ENCODE measurements at places on chromosomes 16 and 17.

- DNase-seq = no peak
These were observed 85.2 kb downstream of the ABCC6 start for GRCh38 chr16:16138034-16138635.

- DNase-seq = no peak
These were observed 16.6 kb downstream of the CHD9NB start for GRCh38 chr16:53036066-53036465.

DNA sequence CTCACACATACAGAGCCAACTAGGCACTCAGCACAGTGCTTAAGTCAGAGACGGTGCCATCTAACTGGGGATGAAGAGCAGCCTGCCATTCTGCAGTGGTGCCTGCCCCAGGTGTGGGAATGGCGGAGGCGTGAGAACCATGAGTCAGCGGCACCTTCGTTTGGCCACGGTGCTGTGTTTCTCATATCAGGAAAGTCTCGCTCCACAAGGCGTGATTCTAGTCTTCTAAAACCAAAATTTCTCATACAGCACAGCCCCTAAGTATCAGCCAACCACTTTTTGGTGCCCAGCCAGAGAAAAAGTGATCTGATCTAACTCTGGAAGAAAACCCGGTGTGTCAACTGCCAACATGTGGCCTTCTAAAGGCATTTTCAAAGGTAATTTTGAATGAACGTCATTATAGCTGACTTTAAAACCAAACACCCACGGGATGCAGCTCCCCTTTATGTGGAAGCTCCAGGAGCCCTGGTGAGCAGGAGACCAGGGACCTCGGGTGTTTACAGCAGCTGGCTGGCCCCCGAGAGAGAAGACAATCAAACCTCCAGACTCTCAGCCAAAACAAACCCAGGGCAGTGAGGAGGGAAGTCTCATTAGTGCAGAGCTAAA lies 54.6 kb downstream of the ABCC12 start:
- no peak for DNase-seq

GRCh38 chr16:80198311-80199299 lies 342.2 kb upstream of the DYNLRB2 start:
- no peak for DNase-seq

DNA sequence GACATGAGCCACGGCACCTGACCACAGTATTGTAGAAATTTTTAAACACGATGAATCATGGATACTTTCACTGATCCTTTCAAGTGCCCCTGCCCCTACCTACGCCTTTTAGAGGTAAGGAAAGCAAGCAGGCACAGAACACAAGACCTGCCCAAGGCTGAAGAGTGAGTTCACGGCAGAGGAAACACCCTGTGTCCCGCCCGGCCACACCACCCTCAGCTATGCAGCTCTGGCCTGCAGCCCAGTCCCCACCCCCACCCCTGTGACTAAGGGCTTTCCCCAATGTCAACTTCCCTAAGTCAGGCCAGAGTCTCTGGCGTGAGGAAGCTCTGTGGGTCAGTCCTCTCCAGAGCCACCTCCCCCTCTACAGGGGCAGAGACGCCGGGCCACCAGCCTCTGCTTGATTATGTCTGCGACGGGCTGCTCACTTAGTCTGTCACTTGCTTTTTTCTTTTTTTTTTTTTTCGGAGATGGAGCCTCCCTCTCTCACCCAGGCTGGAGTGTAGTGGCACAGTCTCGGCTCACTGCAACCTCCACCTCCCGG lies 8.4 kb downstream of the SLC16A5 start:
- no peak for DNase-seq

- DNase-seq = peak; percentile 83
These were observed 2.6 kb upstream of the GRIN2C start for GRCh38 chr17:74862108-74862901.

GRCh38 chr16:1654505-1655268 lies 23.4 kb upstream of the JPT2 start:
- no peak for DNase-seq

GRCh38 chr16:27867122-27868110 lies 196.1 kb downstream of the GSG1L start:
- DNase-seq = peak; percentile 35

GRCh38 chr17:57920916-57921703 lies 34.1 kb downstream of the CUEDC1 start:
- DNase-seq = no peak

- no peak for DNase-seq
These were observed 365.2 kb upstream of the MAF start for GRCh38 chr16:79965718-79966117.

DNA sequence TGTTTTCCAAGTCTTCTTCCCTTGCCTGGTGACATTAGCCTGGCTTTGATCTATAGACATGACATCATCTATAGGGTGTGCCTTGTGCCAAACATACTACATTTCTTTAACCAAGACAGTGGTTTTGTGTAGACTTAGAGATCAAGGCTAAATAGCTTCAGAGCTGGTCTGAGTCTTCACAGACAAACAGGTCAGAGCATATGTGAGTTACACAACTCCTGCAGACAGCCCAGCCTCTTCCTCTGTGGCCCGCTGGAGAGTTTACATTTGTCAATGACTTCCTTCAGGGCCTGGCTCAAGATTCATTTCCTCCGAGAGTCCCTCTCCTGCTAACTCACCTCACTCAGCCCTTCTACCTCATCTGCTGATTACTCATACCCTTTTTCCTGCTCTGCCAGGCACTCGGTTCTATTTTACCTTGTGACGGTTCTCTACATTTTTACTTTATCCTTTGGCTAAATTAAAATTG lies 73.1 kb upstream of the TANC2 start:
- no peak for DNase-seq

GRCh38 chr16:57477531-57478202 lies 8.6 kb downstream of the DOK4 start:
- DNase-seq = no peak

DNA sequence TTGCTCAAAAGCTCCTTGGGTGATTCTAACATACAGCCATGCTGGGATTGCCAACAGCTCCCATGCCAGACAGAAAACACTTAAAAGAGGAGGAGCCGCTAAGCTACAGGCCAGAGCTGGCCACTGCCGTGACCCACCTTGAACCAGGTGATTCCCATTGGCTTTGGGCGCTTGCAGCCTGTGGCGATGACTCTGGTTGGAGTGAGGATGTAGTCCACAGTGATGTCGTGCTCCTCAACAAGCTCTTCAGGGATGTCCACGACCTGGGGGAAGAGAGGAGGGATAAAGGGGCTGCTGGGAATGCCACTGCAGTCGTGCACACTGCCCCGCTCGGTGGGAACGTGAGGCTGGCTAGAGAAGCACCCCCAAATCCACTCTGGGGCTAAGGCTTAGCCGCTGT lies 13.5 kb downstream of the MTHFSD start:
- no peak for DNase-seq

DNA sequence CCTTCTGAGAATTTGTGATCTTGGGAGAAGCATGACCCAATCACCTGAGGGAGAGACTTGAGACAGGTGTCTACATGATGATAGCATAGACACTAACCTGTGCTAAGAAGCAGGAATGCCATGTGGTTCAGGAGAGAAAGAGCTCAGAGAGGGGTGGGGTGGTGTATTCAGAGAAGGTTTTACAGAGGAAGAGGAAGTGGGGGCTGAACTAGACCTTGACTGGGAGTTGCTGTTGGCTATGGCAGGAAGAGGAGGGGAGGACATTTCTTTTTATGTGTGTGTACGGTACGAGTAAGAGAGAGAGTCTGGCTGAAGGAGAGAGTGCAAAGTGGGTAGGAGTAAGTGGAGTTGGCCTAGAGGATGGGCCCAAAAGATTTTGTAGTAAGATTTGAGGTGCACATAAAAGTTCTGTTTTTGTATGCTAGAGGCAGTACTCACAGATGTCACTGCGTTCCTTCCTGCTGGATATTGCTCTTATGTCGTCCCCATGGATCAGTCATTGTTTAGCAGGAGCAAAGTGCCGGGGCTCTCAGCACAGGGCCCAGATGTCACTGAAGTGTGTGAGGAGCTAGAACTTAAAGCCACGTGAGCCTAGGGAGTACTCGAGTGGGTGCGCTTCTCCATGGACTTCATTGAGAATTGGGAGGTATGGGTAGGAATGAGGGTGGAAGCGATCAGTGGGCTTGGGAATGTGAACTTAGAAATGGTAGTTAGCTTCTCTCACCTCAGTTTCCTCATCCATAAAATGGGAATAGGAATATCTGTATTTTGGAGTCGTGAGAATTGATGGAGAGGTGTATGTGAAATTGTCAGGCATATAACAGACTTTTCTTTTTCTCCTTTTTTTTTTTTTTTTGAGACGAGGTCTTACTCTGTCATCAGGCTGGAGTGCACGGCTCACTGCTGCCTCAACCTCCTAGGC lies 22.1 kb downstream of the SLC7A6 start:
- no peak for DNase-seq

GRCh38 chr16:85179344-85180046 lies 67.2 kb upstream of the CIBAR2 start:
- no peak for DNase-seq

- DNase-seq = no peak
These were observed 26.6 kb downstream of the RARA start for GRCh38 chr17:40335620-40336019.

GRCh38 chr17:78324391-78325075 lies 35.3 kb downstream of the SOCS3 start:
- DNase-seq = peak; percentile 63

DNA sequence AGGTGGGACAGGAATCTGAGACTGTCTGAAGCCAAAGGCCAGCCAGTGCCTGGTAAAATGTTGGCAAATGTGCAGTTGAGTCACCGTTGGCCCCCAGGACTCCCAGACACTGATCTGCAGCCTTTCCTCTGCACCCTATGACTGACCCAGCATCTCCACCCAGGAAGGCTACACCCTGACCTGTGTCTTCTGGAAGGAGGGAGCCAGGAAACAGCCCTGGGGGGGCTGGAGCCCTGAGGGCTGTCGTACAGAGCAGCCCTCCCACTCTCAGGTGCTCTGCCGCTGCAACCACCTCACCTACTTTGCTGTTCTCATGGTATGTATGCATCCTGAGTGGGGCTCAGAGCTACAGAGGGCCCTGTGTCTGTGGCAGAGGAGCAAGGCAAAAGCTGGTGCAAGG lies 24.0 kb downstream of the ADGRG5 start:
- DNase-seq = no peak

GRCh38 chr16:88510091-88510994 lies 57.3 kb downstream of the ZFPM1 start:
- DNase-seq = no peak

- DNase-seq = no peak
These were observed 123.6 kb downstream of the CMIP start for GRCh38 chr16:81567987-81568748.

GRCh38 chr17:76271669-76272540 lies 6.8 kb downstream of the UBALD2 start:
- no peak for DNase-seq

- DNase-seq = no peak
These were observed 25.6 kb upstream of the CRISPLD2 start for GRCh38 chr16:84794186-84794585.

GRCh38 chr17:82863941-82864712 lies 24.3 kb upstream of the ZNF750 start:
- no peak for DNase-seq

GRCh38 chr16:46920402-46921068 lies 36.4 kb downstream of the GPT2 start:
- no peak for DNase-seq

GRCh38 chr17:39981766-39982375 lies 1.3 kb downstream of the PSMD3 start:
- DNase-seq = no peak

DNA sequence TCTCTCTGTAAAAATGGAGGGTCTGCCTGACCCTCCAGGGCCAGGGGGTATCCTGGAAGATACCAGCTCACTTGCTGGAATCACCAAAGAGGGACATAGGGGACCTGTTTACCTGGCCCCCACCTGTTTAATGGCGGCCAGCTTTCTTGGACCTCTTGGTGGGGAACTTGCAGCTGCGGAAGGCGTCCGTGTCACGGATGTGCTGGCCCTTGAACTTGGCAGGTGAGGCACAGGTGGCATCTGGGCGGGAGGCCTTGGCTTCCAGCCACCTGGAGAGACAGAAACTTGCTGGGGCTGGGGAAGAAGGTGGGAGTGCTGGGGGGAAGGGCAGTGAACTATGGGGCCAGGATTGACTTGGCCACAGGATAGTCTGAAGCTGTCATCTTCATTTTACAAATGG lies 3.5 kb downstream of the CHAD start:
- no peak for DNase-seq

DNA sequence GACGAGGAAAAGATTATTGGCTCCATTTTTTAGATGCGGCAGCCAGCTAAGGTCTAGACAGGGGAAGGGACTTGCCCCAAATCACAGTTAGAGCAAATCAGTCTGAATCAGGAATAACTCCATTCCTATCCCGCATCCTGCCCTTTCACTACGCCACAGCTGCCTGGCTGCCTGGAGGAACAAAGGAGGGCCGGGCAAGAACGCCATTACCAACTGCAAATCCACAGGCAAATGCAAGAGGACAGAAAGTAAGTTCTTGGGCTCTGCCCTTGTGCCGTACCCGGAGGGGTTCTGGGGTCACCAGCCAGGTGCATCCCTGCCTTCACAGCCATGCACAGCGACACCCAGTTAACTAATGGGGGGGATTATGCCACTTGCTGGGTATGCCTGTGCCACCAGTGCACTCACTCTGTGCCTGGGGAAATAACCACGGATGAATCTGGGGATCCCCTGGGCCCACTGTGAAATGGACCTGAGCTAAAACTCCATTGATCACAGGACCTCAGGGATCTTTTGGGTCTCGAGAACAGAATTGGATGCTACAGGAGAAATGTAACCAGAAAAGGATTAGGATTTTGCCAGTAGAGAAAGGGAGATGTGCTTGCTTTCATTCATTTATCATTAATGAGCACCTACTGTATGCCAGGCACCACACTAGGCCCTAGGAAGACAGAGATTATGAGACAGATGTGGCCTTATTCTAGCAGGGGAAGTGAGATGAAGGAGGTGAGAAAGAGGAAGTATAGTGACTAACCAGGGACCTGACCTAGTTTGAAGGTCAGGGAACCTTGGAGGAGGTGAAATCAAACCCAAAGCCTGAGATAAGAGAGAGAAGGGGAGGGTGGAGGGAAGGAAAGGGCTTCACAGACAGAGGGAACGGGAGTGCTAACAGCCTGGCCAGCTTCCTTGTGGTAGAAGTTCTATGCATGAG lies 17.7 kb downstream of the BCL7C start:
- DNase-seq = no peak

GRCh38 chr16:13913374-13914292 lies 6.3 kb upstream of the ERCC4 start:
- DNase-seq = no peak

DNA sequence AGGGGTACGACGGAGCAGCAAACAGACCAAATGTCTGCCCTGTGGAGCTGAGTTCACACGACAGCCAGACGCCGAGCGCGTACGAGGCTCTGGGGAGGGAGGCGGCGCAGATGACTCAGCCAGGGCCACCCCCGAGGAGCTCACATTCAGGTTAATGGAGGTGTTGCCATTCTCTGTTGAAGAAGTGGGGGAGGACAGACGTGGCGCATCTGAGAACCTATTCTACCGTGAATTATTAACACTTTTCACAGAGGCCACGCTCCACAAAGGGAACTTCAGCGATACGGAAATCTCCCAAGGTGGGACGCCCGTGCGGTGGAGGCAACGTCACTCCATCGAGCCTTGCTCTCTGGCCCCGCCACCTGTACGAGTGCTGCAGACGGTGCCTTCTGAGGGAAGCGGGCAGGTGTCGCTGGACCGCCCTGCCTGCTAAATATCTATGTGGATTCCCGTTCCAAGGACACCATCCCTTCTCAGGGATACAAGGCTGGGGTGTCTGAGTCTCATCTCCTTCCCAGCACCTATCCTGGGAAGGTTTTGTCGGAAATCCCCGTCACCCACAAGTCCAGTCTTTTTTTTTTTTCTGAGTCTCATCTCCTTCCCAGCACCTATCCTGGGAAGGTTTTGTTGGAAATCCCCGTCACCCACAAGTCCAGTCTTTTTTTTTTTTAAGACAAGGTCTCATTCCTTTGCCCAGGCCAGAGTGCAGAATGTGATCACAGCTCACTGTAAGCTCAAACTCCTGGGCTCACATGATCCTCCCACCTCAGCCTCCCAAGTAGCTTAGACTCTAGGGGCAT lies 19.0 kb downstream of the ABR start:
- DNase-seq = no peak

Data from frontal cortex (tissue), 4 donors.